Kidney (tissue), 22 donors: ENCODE measurements at places on chromosomes 7 and 10. TPM values are rescaled to one million over a fixed set of nuclear protein-coding genes. Genes with fewer than 3 reads are reported as not detected.

LEP gene
- total RNA-seq = not detected

NAT16 gene
- total RNA-seq = not detected

ANKRD30A gene
- total RNA-seq = not detected

ANXA8 gene
- 0.16 TPM for total RNA-seq

MRC1 gene
- total RNA-seq = 67.8 TPM

PWWP2B gene
- 24.3 TPM for total RNA-seq

VWA2 gene
- 6.5 TPM for total RNA-seq

DNA sequence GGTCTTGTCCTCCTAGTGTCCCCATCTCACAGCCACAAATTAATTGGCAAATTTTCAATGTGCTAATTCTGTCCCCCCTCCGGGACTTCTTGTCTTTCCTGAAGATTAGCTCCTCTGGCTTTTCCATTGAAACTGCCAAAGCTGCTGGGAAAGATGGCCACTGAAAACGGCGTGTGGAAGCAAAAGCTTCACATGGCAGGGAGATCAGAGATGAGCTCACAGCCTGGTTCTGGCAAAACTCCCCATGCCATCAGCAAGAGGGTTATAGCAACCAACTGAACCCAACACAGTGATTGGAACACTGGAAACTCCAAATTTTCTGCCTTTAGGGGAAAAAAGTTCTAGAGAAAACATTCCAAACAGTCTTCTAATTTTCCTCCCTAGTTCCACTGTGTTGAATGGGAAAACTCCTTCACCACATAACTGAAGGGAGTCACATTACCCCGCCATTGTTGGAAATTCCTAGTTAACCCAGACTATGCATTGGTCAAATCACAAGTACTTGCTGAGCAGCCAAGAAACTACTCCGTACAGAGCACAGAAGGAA, 37.0 kb downstream of the NRAP start:
- no peak for DNase-seq

DNA sequence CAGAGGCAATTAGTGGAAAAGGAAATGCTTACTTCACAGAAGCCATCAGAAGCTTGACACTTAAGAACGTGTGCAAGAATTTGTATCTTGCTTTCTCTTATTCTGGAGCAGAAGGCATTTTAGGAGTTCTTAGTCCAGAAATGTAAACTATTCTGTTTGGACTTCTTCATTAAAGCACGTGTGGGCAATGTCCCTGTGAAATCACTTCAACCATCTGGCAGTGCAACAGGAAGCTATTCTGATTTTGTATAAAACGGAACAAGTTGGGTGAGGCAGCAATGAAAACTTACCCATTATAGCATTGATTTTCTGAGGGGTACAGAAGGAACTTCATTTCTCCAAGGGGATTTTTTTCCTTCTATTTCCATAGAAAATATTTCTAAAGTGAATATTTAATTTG, 21.3 kb upstream of the ARHGAP21 start:
- no peak for DNase-seq

- DNase-seq = no peak
Measured at GRCh38 chr10:115844591-115844990, 428.4 kb downstream of the GFRA1 start.

GRCh38 chr7:70952311-70952710, 179.6 kb upstream of the GALNT17 start:
- no peak for DNase-seq

DNA sequence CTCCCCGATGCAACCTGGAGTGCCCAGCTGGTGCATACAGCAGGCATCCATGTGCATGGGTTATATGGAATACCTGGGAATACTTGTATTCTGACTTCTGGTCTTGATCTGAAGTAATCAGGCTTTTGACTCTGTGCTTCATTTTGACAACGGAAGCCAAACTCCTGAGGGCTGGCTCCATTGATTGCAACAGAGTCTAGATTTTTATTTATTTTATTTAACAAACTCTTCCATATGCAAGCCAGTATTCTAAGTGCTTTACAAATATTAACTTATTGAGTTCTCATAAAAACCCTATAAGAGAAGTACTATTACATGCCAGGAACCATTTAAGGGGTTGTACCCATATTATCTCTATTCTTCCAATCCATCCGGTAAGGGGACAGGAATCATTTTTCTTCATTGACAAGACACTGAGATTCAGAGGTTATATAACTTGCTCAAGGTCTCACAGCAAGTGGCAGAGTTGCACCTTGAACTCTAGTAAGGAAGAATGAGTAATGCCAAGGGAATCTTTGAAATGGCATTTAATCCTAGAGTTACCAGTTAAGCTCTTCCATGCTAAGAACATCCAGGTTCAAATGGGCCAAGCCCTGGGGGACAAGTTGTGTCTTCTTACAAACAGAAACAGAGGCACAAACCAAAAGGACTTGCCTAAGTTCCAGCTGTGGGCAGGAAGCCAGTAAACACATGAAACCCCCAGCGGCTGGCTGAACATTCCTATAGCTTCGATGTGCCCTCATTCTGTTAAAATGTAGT, 241.0 kb downstream of the WDR11 start:
- DNase-seq = peak; percentile 53

DNA sequence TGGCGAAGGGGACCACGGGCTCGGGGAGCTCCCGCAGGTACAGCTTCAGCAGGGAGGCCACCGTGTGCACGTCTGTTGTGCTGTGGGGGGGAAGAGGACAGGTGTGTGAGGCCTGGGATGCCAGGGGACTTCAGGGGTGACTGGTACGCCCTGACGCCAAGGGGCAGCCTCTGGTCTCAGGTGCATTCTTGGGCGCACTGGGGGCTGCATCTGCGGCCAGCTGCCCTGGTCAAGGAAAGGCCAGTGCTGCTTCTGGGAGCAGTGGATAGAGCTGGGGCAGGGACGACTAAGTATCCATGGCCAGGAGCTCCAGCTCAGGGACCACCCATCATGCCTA, 148.5 kb downstream of the MAPK8 start:
- DNase-seq = peak; percentile 62

GRCh38 chr7:139060695-139061237, 24.9 kb upstream of the ZC3HAV1L start:
- DNase-seq = no peak

DNA sequence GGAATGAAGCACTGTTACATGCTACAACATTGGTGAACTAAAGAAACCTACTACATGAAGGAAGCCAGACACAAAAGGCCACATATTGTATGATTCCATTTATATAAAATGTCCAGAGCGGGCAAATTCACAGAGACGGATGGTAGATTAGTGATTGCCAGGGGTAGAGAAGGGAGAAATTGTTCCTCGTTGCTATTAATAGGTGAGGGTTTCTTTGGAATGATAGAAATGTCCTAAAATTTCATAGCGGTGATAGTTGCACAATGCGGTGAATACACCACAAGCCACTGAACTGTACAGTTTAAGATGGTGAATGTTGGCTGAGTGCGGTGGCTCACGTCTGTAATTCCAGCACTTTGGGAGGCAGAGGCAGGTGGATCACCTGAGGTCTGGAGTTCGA, 29.0 kb downstream of the DENND2A start:
- no peak for DNase-seq

- DNase-seq = no peak
Measured at GRCh38 chr7:78103475-78103874, 304.9 kb downstream of the PHTF2 start.

DNA sequence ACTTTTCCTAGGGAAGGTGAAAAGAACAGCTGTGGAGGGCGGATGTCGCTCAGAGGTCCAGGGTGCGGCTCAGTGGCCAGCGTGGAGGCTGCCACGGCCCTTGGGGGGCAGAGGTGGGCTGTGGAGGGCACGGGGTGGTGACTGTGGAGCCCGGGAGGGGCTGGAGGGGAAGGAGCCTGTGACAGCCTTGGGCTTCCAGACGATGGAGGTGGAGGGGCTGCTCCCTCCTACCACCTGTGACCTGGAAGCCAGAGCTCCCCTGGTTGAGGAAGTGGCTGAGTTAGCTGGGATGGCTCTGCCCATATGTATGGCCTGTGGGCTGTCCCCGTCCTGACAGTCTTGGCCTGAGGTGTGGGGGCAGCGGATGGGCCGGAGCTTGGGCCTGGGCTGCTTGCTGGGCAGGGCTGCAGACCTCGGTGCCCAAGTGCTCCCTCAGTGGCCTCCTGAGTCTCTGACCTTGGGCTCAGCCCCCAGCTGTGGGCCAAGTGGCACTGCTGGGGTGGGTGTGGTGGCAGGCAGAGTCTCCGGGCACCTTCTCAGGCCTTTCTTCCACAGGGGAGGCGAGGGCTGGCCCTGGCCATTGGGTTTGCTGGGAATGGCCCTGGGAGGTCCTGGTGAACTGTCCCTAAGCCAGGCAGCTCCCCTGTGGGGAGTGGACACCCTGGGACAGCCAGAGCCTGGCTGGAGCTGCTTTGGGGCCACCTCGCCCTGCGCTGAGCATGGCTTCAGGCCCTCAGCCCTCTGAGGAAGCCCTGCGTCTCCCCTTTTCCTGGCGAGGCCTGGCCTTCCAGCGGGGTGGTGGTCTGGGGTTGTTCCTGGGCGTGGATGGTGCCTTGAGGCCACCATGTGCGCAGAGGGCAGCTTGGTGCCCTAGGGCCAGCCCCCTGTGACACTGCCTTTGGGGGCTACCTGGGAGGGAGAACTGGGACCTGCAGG, 3.9 kb downstream of the BRI3 start:
- no peak for DNase-seq

DNA sequence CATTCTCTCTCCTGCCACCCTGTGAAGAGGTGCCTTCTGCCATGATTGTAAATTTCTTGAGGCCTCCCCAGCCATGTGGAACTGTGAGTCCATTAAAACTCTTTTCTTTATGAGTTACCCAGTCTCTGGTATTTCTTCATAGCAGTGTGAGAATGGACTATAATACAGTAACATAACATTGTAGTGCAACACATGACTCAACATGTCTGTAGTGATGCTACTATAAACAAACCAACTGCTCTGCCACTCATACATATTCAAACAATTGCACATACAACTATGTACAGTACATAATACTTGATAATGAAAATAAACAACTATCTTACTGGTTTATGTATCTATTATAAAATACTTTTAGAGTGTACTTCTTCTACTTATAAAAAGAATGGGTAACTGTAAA, 7.1 kb downstream of the ATOH7 start:
- DNase-seq = no peak

- no peak for DNase-seq
Measured at GRCh38 chr10:28312572-28312971, 9.7 kb upstream of the MPP7 start.

GRCh38 chr7:2431260-2431867, 28.0 kb downstream of the CHST12 start:
- no peak for DNase-seq

DNA sequence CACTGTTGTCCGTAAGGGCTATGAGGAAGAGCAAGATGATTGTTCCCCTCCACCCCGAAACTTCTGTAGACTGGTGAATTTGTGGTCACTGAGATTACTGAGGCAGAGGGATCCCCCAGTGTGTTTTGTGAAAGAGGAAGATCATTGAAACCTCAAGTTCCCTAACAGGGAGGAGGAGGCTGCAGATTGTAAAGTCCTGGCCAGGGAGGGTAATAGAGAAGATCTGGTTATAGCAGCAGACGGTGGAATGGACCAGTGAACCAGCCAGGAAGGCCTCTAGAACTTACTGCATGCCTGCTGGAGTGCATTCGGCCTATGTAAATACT, 31.1 kb downstream of the LMTK2 start:
- DNase-seq = no peak

GRCh38 chr7:110854651-110855050, 236.3 kb upstream of the LRRN3 start:
- DNase-seq = no peak

- no peak for DNase-seq
Measured at GRCh38 chr10:70856454-70856853, 31.9 kb downstream of the PCBD1 start.
